ENCODE measurements at places on chromosomes 2 and 18. TPM values are rescaled to one million over a fixed set of nuclear protein-coding genes. Genes with fewer than 3 reads are reported as not detected.

The UGT1A8 gene
- not detected for total RNA-seq

The GPBAR1 gene
- 2.6 TPM for total RNA-seq

The OTOS gene
- not detected for total RNA-seq

The HJURP gene
- total RNA-seq, result 3.2 TPM

The DOK6 gene
- not detected for total RNA-seq

The PRKAG3 gene
- not detected for total RNA-seq

The SLC9A4 gene
- total RNA-seq, result not detected

The CDK5R2 gene
- not detected for total RNA-seq

The ANKRD62 gene
- not detected for total RNA-seq

The RBM44 gene
- total RNA-seq, result 1.8 TPM

The ACADL gene
- not detected for total RNA-seq

The CYBRD1 gene
- total RNA-seq, result 16.4 TPM

DNA sequence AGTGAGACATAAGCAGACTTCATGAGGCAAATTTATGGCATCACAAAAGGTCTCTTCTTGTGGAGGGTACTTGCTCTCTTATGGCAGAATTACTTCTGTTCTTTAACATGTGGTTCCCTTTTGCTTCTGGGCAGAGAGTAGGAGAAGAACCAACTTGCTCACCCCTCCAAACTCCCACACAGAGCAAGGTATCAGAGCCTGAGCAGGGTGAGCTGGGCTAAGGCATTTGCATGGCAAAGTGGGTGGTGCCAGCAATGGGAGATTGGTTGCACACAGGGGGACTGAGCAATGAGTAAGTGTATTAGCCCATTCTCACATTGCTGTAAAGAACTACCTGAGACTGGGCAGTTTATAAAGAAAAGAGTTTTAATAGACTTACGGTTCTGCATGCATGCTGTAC lies 64.2 kb upstream of the ITGB6 start:
- no peaks in the 10 kb centered on the region for H3K27me3 ChIP-seq
- H3K4me1 ChIP-seq, result peaks cover 7% of the 10 kb centered on the region
- DNase-seq, result no peak
- H3K4me3 ChIP-seq, result no peak overlapping the region
- no peaks in the 10 kb centered on the region for H3K36me3 ChIP-seq

- no peak for DNase-seq
- H3K4me3 ChIP-seq, result no peak overlapping the region
- H3K27me3 ChIP-seq, result peaks cover 8% of the 10 kb centered on the region
- H3K36me3 ChIP-seq, result no peaks in the 10 kb centered on the region
- H3K4me1 ChIP-seq, result no peaks in the 10 kb centered on the region
Measured at GRCh38 chr18:58221060-58221725, 177.2 kb downstream of the NEDD4L start.

- no peak overlapping the region for H3K27ac ChIP-seq
- H3K27me3 ChIP-seq, result no peaks in the 10 kb centered on the region
- DNase-seq, result peak; percentile 20
- no peaks in the 10 kb centered on the region for H3K4me1 ChIP-seq
Measured at GRCh38 chr2:203730883-203731282, 24.4 kb downstream of the CD28 start.

DNA sequence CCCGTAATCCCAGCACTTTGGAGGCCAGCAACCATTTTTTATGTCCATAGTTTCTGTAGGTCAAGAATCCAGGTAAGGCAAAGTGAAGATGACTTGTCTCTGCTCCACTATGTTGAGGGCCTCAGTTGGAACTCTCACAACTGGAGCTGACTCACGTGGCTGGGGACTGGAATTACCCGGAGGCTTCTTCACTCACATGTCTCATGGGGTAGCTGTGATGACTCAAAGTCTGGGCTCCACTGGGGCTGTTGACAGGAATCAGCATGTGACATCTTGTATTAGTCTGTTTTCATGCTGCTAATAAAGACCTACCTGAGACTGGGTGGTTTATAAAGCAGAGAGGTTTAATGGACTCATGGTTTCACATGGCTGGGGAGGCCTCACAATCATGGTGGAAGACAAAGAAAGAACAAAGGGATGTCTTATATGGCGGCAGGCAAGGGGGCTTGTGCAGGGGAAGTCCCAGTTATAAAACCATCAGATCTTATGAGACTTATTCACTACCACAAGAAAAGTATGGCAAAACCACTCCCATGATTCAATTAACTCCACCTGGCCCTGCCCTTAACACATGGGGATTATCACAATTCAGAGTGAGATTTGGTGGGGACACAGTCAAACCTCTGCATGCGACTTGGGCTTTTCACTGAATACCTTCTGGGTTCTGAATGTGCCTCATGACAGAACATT lies 7.8 kb upstream of the PPP1R1C start:
- no peaks in the 10 kb centered on the region for H3K36me3 ChIP-seq
- H3K4me1 ChIP-seq, result no peaks in the 10 kb centered on the region
- no peak overlapping the region for H3K27ac ChIP-seq
- H3K27me3 ChIP-seq, result no peaks in the 10 kb centered on the region

DNA sequence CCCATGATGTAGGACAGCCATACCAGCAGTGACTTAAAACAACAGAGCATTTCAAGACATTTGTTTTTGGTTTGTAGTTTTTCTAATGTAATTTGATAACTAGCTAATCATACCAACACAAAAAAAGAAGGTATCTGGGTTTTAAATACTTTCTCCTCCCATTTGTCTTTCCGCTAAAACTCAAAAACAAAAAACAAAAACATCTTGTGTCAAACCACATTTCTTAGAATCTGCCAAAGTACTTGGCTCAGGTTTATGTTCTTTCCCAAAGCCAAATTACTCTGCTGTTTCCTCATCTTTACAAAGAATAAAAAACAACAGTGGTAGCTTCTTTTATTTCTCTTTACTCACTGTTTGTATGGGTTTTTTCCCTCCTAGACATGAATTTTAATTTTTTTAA lies 71.5 kb downstream of the GREB1L start:
- H3K36me3 ChIP-seq, result no peaks in the 10 kb centered on the region
- no peak overlapping the region for H3K27ac ChIP-seq
- no peaks in the 10 kb centered on the region for H3K27me3 ChIP-seq
- DNase-seq, result no peak
- H3K4me1 ChIP-seq, result no peaks in the 10 kb centered on the region

DNA sequence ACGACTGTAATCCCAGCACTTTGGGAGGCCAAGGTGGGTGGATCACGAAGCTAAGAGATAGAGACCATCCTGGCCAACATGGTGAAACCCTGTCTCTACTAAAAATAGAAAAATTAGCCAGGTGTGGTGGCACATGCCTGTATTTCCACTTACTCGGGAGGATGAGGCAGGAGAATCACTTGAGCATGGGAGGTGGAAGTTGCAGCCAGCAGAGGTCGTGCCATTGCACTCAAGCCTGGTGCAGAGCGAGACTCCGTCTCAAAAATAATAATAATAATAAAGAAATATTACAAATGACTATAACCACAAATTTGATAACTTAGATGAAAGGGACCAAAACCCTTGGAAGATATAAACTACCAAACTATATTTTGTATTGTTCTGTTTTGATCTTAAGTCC lies 226.3 kb upstream of the GULP1 start:
- no peak overlapping the region for H3K27ac ChIP-seq
- H3K4me3 ChIP-seq, result no peak overlapping the region
- H3K4me1 ChIP-seq, result no peaks in the 10 kb centered on the region
- no peaks in the 10 kb centered on the region for H3K36me3 ChIP-seq
- H3K27me3 ChIP-seq, result no peaks in the 10 kb centered on the region

GRCh38 chr2:53827398-53828175 lies 32.2 kb downstream of the GPR75 start:
- H3K36me3 ChIP-seq, result peaks cover 4% of the 10 kb centered on the region
- no peak overlapping the region for H3K27ac ChIP-seq
- DNase-seq, result no peak

- DNase-seq, result no peak
- no peaks in the 10 kb centered on the region for H3K4me1 ChIP-seq
- H3K27ac ChIP-seq, result no peak overlapping the region
- no peaks in the 10 kb centered on the region for H3K27me3 ChIP-seq
- no peak overlapping the region for H3K4me3 ChIP-seq
- no peaks in the 10 kb centered on the region for H3K36me3 ChIP-seq
Measured at GRCh38 chr2:39860538-39860937, 81.5 kb upstream of the THUMPD2 start.

- no peak for DNase-seq
- no peaks in the 10 kb centered on the region for H3K36me3 ChIP-seq
- H3K4me3 ChIP-seq, result no peak overlapping the region
- H3K27ac ChIP-seq, result no peak overlapping the region
- no peaks in the 10 kb centered on the region for H3K4me1 ChIP-seq
Measured at GRCh38 chr2:22281033-22281432, 1103.9 kb upstream of the KLHL29 start.

DNA sequence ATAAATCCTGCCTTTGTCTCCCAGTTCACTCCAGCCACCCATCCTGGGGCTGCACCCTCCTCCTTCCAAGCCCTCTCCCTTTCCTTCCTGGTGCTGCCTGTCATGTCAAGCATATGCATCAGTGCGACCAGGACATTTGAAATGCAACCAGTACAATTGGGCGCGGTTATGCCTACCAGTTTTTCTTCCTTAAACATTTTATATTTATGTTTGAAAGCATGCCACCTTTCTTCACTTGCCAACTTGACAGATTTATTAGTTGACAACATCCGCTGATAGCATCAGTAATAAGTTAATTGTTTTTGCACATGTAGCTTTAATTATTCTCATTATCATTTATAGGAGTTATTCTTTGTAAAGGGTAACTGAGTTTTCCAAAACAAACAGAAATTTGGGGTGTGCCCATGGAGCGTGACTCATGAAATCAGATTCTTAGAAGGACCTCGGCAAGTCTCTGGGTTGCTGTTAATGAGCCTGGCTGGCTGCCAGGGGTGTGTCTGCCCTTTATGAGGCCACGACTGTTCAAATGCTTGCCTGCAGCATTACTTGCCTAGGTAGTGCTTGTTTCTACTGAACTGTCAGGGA lies 32.8 kb upstream of the IL1B start:
- no peak overlapping the region for H3K4me3 ChIP-seq
- no peaks in the 10 kb centered on the region for H3K36me3 ChIP-seq

DNA sequence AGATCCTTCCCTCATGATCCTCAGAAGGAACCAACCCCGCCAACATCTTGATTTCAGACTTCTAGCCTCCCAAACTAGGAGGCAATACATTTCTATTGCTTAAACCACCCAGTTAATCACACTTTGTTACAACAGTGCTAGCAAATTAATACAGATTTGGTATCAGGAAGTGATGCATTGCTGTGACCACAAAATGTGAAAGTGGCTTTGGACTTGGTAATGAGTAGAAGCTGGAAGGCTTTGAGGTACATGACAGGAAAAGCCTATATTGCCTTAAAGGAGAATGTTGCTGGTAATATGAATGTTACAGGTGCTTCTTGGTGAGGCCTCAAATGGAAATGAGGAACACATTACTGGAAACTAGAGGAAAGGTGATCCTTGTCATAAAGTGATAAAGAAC lies 260.3 kb downstream of the SATB2 start:
- no peak overlapping the region for H3K27ac ChIP-seq
- no peak for DNase-seq
- no peaks in the 10 kb centered on the region for H3K36me3 ChIP-seq

GRCh38 chr18:68676913-68677312 lies 38.0 kb downstream of the TMX3 start:
- H3K4me3 ChIP-seq, result no peak overlapping the region
- no peaks in the 10 kb centered on the region for H3K4me1 ChIP-seq
- H3K27me3 ChIP-seq, result no peaks in the 10 kb centered on the region

GRCh38 chr2:11029136-11029535 lies 117.4 kb downstream of the KCNF1 start:
- H3K4me1 ChIP-seq, result no peaks in the 10 kb centered on the region
- H3K27me3 ChIP-seq, result no peaks in the 10 kb centered on the region
- DNase-seq, result no peak

DNA sequence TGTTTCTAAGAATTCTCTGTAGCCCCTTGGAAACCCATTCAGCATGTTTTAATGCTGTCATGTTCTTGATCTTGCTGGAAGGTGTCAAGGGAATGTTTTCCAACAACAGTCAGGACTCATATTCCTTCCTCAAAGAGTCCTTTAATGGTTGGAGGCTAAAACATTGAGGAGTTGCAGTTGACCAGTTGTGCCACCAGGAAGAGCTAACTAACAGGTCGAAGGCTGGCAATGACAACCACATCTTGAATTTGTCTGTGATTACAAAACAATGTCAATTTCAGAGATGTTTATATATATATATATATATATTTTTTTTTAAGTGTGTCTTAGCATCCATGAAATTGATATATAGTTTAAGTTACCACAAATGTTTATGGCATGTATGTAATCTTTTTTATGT lies 151.5 kb downstream of the INO80D start:
- H3K27me3 ChIP-seq, result no peaks in the 10 kb centered on the region
- H3K4me1 ChIP-seq, result no peaks in the 10 kb centered on the region
- H3K36me3 ChIP-seq, result no peaks in the 10 kb centered on the region
- no peak overlapping the region for H3K27ac ChIP-seq

- H3K27me3 ChIP-seq, result no peaks in the 10 kb centered on the region
- H3K4me3 ChIP-seq, result no peak overlapping the region
- no peak overlapping the region for H3K27ac ChIP-seq
- H3K4me1 ChIP-seq, result no peaks in the 10 kb centered on the region
Measured at GRCh38 chr2:134073023-134073422, 180.8 kb upstream of the MGAT5 start.

GRCh38 chr18:7596147-7596546 lies 29.0 kb downstream of the PTPRM start:
- no peaks in the 10 kb centered on the region for H3K36me3 ChIP-seq
- H3K27me3 ChIP-seq, result no peaks in the 10 kb centered on the region
- no peak overlapping the region for H3K4me3 ChIP-seq
- no peak for DNase-seq
- H3K27ac ChIP-seq, result no peak overlapping the region

GRCh38 chr2:199848389-199849130 lies 2.4 kb downstream of the FTCDNL1 start:
- no peak overlapping the region for H3K27ac ChIP-seq
- H3K36me3 ChIP-seq, result no peaks in the 10 kb centered on the region
- H3K4me3 ChIP-seq, result no peak overlapping the region
- H3K4me1 ChIP-seq, result peaks cover 8% of the 10 kb centered on the region

- DNase-seq, result peak; percentile 76
- H3K27me3 ChIP-seq, result no peaks in the 10 kb centered on the region
Measured at GRCh38 chr2:136117391-136117841, 533 bp downstream of the CXCR4 start.

DNA sequence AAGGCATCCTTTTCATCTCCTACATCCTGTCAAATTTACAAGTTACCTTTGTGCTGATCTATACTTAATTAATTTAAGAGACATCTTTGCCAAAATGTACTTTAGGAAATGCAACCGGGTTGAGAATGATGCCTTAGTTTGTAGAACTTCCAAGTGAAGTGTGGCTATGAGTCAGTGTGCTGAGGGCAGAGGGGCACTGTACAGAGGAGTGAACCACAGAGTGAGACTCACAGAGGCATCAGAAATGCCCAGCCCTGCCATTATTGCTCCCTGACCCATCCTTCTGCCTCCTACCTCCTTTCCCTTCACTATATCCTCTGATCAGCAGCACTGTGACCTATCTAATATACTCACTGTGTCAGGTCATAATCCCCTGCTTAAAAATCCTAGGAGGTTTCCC lies 320.1 kb downstream of the LRRTM1 start:
- H3K27me3 ChIP-seq, result no peaks in the 10 kb centered on the region
- no peak overlapping the region for H3K4me3 ChIP-seq
- no peak for DNase-seq
- no peaks in the 10 kb centered on the region for H3K4me1 ChIP-seq
- no peaks in the 10 kb centered on the region for H3K36me3 ChIP-seq

- H3K4me3 ChIP-seq, result no peak overlapping the region
- no peaks in the 10 kb centered on the region for H3K36me3 ChIP-seq
- no peak overlapping the region for H3K27ac ChIP-seq
- no peaks in the 10 kb centered on the region for H3K27me3 ChIP-seq
- no peak for DNase-seq
Measured at GRCh38 chr2:173311844-173312606, 42.6 kb upstream of the CDCA7 start.
